Natural killer cell (primary cell): ENCODE measurements at places on chromosomes 3 and 15. TPM values are rescaled to one million over a fixed set of nuclear protein-coding genes. Genes with fewer than 3 reads are reported as not detected.

The COL8A1 gene
- total RNA-seq = 0.12 TPM

The CXCR6 gene
- total RNA-seq = 2.1 TPM

The LSMEM2 gene
- not detected for total RNA-seq

The TRH gene
- total RNA-seq = not detected

The TJP1 gene
- not detected for total RNA-seq

The ARL14 gene
- not detected for total RNA-seq

The CHDH gene
- 0.02 TPM for total RNA-seq

The IMPG2 gene
- total RNA-seq = 0.73 TPM

The STOML1 gene
- total RNA-seq = 8.2 TPM

The RBP2 gene
- not detected for total RNA-seq

The ILDR1 gene
- total RNA-seq = 0.28 TPM

The P3H2 gene
- total RNA-seq = 0.43 TPM

The C3orf22 gene
- total RNA-seq = not detected

The SENP7 gene
- total RNA-seq = 60.6 TPM

The MST1 gene
- 15.2 TPM for total RNA-seq

The POPDC2 gene
- total RNA-seq = 7.9 TPM

The FGF12 gene
- total RNA-seq = not detected

The ARIH1 gene
- 212 TPM for total RNA-seq

The ANKUB1 gene
- total RNA-seq = not detected

The CFAP91 gene
- total RNA-seq = not detected

The LRRC2 gene
- 0.18 TPM for total RNA-seq

The GABRA5 gene
- not detected for total RNA-seq

The MOBP gene
- not detected for total RNA-seq

The TNFSF10 gene
- total RNA-seq = 9.5 TPM

The CCR3 gene
- 1.5 TPM for total RNA-seq

The ANKRD63 gene
- total RNA-seq = not detected

The WDR53 gene
- total RNA-seq = 14.7 TPM

The MFSD1 gene
- 27.3 TPM for total RNA-seq

The SAXO2 gene
- 1.6 TPM for total RNA-seq

The DHFR2 gene
- 5.0 TPM for total RNA-seq

The SPSB4 gene
- not detected for total RNA-seq

The MAP6D1 gene
- total RNA-seq = 2.4 TPM

The TTC23 gene
- total RNA-seq = 0.75 TPM

The PPP1R14D gene
- total RNA-seq = not detected
